Stimulated activated CD8-positive, alpha-beta memory T cell treated with anti-CD3 and anti-CD28 coated beads, Interleukin-15, amount 100 ng/mL, for 1 hour (primary cell): ENCODE measurements at places on chromosomes 11 and 22.

DNA sequence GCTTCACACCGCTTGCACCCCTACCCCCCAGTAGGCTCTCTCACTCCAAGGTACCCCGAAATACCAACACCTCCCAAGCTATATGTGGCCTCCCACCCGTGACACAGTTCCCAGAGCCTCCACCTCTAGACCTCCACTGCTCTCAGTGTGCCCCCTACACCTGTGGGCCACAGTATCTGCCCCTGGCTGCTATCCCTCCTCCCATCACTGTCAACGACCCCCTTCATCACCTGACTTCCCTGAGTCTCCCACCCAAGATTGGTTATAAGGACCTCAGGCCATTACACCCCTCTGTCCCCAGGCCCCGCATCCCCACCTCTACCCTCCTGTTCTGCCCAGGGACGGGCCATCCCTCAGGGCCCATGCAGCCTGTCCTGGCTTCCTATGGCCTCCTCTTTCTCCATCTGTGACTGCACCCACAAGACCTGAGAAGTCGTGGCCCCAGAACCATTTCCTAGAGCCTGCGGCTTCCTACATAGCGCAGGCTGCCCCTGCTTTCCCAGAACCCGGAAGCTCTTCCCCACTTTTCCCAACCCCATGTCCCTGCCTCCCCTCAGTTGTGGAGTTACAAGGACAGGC is 734 bp downstream of the ACR start:
- no peak for DNase-seq

- no peak for DNase-seq
Measured at GRCh38 chr11:96235751-96236150, 107.2 kb downstream of the MAML2 start.

- DNase-seq = no peak
Measured at GRCh38 chr11:2303627-2304505, 2.1 kb downstream of the TSPAN32 start.

- DNase-seq = no peak
Measured at GRCh38 chr22:43099095-43099494, 9.9 kb upstream of the TTLL1 start.

DNA sequence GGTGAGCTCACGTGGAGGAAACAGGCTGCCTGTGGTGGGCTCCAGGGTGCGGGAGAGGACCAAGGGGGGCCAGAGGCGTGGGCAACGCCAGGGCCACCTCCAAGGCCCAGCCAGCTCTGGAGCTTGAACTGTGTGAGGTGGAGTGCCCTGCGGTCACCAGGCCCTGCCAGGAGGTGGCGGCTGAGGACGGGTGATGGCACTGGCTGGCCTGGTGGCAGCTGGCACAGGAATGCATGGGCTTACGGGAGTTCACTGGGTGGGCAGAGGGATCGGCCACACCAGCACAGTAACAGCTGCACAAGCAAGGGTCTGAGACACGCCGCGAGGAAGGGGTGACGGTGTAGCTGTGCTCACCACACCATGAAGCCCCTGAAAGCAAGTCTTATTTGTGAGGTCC is 15.8 kb downstream of the TOLLIP start:
- no peak for DNase-seq

GRCh38 chr11:95788921-95789505 is 569 bp downstream of the FAM76B start:
- DNase-seq = peak; percentile 11
